T-helper 17 cell (primary cell): ENCODE measurements at places on chromosomes 3 and 15. TPM values are rescaled to one million over a fixed set of nuclear protein-coding genes. Genes with fewer than 3 reads are reported as not detected.

DNA sequence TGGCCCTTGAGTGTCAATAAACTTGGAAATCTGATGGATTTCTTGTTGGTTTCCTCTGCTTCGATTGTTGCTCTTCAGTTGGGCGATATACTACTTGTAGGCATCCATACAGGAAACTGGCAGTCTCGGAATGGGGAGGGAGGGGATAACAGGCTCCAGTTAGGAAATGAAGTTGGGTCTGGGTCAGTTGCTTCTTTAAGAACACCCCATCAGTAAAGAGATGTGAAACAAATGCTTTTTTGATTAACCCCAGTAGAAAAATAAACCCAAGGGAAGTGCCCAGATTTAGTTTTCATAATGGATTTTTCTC lies 681 bp downstream of the CHMP2B start:
- DNase-seq: no peak
- H3K4me3 ChIP-seq: peak overlapping the region; percentile 99
- H3K27me3 ChIP-seq: no peaks in the 10 kb centered on the region
- H3K27ac ChIP-seq: peak overlapping the region; percentile 99
- H3K4me1 ChIP-seq: peaks cover 42% of the 10 kb centered on the region

GRCh38 chr3:9778143-9779074 lies 8.7 kb upstream of the CAMK1 start:
- H3K36me3 ChIP-seq: peaks cover 3% of the 10 kb centered on the region
- H3K4me3 ChIP-seq: no peak overlapping the region
- peaks cover 37% of the 10 kb centered on the region for H3K4me1 ChIP-seq
- H3K27ac ChIP-seq: no peak overlapping the region
- no peaks in the 10 kb centered on the region for H3K27me3 ChIP-seq

- H3K4me3 ChIP-seq: no peak overlapping the region
- peaks cover 12% of the 10 kb centered on the region for H3K4me1 ChIP-seq
- H3K27ac ChIP-seq: no peak overlapping the region
- H3K36me3 ChIP-seq: peaks cover 4% of the 10 kb centered on the region
- H3K27me3 ChIP-seq: no peaks in the 10 kb centered on the region
Observed at GRCh38 chr3:4398941-4399245, 68.2 kb downstream of the SUMF1 start.

GRCh38 chr3:58176827-58177489 lies 33.8 kb downstream of the DNASE1L3 start:
- no peaks in the 10 kb centered on the region for H3K27me3 ChIP-seq
- H3K36me3 ChIP-seq: no peaks in the 10 kb centered on the region
- DNase-seq: no peak
- H3K4me3 ChIP-seq: peak overlapping the region; percentile 83
- peaks cover 6% of the 10 kb centered on the region for H3K4me1 ChIP-seq
- H3K27ac ChIP-seq: peak overlapping the region; percentile 56

DNA sequence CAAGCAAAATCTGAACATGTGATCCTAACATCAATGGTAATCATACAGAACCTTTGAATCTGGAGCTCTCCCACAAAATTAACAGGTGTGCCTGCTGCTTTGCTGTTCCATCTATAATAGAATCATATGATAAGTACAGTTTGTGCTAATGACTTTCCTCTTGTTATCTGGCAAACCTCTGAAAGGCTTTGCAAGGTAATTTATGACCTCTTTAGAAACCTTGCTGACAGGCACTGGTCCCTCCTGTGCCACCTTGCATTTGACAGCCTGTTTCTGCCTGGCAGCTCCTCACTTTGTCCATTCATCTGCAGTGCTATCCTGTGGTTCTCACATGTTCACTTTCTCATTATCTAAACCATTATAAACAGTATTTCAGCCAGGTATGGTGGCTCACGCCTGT lies 10.2 kb upstream of the HTR3C start:
- H3K27ac ChIP-seq: no peak overlapping the region
- H3K4me1 ChIP-seq: no peaks in the 10 kb centered on the region
- peak overlapping the region; percentile 15 for H3K4me3 ChIP-seq
- DNase-seq: no peak
- H3K27me3 ChIP-seq: peaks cover 20% of the 10 kb centered on the region
- no peaks in the 10 kb centered on the region for H3K36me3 ChIP-seq

DNA sequence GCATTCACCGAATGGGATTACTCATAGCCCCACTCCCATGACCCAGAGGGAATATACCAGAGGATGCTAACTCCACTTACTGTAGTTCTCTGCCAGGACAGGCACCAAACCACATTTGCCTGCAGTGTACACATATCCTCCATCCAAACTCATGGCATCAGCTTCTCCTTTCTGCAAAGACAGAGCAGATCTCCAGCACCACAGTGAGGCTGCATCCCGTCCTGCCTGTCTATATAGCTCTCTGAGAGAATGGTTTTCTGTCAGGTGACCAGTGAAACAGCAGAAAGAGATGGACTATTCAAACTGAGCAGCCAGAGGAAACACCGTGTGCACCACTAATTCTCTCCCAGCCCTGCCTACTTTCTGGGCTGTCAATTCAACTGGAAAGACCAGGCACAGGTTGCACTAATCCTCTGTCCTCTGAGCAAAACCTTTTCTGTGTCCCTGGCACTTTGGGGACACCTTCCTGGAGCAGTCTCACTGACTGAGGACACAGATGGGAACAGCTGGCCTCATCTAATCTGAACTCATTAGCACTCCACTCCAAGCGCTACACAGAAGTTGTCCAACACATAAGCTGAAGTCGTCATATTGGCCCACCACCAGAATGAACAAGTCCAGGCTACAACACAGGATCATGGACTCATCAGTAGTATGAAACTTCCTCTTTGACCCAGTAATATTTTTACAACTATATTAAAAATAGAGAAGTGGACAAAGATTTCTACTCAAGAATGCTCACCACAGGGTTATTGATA lies 17.3 kb downstream of the LTF start:
- H3K36me3 ChIP-seq: peaks cover 2% of the 10 kb centered on the region
- H3K4me1 ChIP-seq: no peaks in the 10 kb centered on the region
- no peak overlapping the region for H3K4me3 ChIP-seq
- H3K27ac ChIP-seq: no peak overlapping the region
- peaks cover 39% of the 10 kb centered on the region for H3K27me3 ChIP-seq

GRCh38 chr3:138118612-138119422 lies 3.4 kb upstream of the DZIP1L start:
- DNase-seq: no peak
- no peak overlapping the region for H3K27ac ChIP-seq
- H3K4me1 ChIP-seq: peaks cover 8% of the 10 kb centered on the region
- H3K27me3 ChIP-seq: peaks cover 43% of the 10 kb centered on the region

DNA sequence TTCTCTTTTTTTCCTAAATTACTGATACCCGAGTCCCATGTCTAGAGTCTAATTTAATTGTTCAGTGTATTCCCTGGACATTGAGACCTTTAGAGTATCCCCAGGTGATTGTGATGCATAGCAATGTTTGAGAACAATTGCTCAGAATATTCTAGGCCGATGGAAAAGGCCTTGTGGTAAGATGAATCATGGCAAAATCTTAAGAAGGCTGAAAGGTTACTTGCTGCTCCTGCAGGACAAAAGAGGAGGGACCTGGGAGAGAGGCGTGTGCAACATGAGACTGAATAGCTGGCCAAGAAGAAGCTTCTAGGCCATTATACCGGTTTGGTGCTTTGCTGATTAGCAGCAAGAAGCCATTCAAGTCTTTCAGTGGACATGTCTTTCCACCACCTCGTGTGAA lies 256.6 kb downstream of the ROBO2 start:
- H3K27ac ChIP-seq: no peak overlapping the region
- H3K4me3 ChIP-seq: no peak overlapping the region
- H3K27me3 ChIP-seq: no peaks in the 10 kb centered on the region
- H3K36me3 ChIP-seq: no peaks in the 10 kb centered on the region

SNTN gene
- total RNA-seq: not detected

XCR1 gene
- total RNA-seq: 0.08 TPM

DNA sequence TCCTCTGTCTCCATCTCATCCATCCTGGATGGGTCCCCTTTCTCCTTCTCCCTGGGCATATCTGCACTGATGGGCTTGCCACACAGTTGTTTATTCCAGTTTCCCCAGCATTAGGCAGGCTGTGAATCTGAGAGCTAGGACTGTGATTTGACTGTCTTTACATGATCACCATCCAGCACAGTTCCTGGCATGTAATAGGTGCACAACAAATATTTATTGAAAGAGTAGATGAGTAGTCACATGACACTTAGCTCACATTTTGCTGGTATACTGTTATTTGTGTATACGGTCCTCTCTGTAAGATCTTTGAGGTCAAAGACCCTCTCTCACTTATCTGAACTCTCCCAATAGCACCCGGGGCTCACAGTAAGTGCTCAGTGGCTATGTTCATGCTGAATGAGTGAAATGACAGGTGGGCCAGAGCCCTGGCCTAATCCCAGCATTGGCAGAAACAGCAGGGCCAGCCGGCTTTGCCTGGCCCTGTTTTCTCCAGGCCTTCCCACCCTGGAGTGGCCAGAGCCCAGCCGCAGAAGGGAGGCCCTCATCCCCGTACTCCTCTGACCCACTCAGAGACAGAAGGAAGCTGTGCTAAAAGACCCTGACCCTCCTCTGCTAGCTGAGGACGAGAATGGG lies 16.2 kb upstream of the BAHD1 start:
- H3K27me3 ChIP-seq: no peaks in the 10 kb centered on the region
- peaks cover 4% of the 10 kb centered on the region for H3K36me3 ChIP-seq
- H3K4me1 ChIP-seq: peaks cover under 1% of the 10 kb centered on the region

DNA sequence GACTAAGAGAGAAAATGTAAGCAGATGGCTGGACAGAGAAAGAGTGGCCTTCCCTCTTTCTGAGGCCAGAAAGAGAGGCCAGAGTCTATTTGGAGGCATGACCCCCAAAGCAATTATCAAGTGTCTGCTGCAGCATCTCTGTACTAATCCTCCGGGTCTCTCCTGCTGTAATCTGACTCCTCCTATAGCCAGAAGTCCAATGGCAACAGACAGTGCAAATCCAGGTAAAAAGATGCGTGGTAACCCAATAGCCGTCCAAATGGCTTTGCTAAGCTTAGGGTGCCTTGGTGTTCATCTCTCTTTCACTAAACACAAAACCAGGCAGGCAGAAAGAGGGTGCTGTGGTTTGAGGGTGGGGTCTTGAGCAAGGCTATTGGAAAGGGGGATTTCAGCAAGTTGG lies 91.6 kb downstream of the ADCY5 start:
- no peak overlapping the region for H3K4me3 ChIP-seq
- H3K4me1 ChIP-seq: no peaks in the 10 kb centered on the region
- no peak overlapping the region for H3K27ac ChIP-seq
- no peak for DNase-seq
- no peaks in the 10 kb centered on the region for H3K36me3 ChIP-seq
